Osteoblast (primary cell): ENCODE measurements at places on chromosomes 2 and 18. TPM values are rescaled to one million over a fixed set of nuclear protein-coding genes. Genes with fewer than 3 reads are reported as not detected.

GRCh38 chr2:152437276-152438108 lies 102.5 kb downstream of the FMNL2 start:
- H3K27ac ChIP-seq = no peak overlapping the region
- H3K27me3 ChIP-seq = no peaks in the 10 kb centered on the region
- H3K36me3 ChIP-seq = no peaks in the 10 kb centered on the region
- peaks cover 4% of the 10 kb centered on the region for H3K4me1 ChIP-seq
- DNase-seq = no peak
- no peak overlapping the region for H3K4me3 ChIP-seq

DNA sequence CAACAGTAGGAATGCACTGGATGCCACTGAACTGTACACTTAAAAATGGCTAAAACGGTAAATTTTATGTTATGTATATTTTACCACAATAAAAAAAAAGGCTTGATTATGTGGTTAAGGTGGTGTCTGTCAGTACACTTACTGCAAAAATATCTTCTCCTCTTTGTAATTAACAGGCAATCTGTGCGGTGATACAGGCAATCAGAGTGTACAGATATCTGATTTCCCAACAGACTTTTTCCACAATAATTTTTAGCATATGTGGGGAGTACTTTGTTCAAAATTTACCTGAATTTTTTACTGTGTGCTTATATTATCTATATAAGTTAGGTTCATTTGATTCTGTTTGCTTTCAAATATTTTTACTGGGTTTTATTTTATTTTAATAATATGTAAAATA lies 175.0 kb upstream of the PGAP1 start:
- no peak overlapping the region for H3K4me3 ChIP-seq
- H3K27ac ChIP-seq = no peak overlapping the region
- DNase-seq = no peak
- no peaks in the 10 kb centered on the region for H3K36me3 ChIP-seq

- no peaks in the 10 kb centered on the region for H3K27me3 ChIP-seq
- no peak for DNase-seq
- H3K4me1 ChIP-seq = peaks cover 16% of the 10 kb centered on the region
- no peak overlapping the region for H3K4me3 ChIP-seq
- H3K36me3 ChIP-seq = no peaks in the 10 kb centered on the region
Observed at GRCh38 chr2:186459009-186459408, 27.1 kb upstream of the ZC3H15 start.

DNA sequence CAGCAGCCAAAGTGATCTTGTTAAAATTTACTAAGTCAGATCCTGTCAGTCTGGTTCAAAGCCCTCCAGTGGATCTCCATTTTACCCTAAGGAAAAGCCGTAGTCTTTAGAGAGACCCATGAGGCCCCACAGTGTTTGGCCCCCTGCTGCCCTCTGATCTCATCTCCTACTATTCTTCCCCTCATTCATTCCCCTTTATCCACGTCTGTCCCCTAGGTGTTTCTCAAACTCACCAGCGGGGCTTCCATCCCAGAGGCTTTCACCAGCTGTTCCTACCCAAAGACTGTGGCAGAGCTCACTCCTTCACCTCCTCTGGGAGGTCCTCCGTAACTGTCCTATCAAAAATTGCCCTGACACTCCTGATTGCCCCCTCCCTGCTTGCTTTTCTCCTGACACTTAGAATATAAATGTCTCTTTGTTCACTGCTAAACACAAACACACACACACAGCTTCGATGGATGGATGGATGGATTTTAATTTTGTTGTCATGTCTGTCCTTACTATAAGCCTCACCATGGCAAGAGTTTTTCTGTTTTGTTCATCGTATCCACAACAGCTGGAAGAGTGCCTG lies 26.1 kb downstream of the LIMS1 start:
- H3K4me3 ChIP-seq = no peak overlapping the region
- no peak overlapping the region for H3K27ac ChIP-seq
- H3K4me1 ChIP-seq = peaks cover 3% of the 10 kb centered on the region

DNA sequence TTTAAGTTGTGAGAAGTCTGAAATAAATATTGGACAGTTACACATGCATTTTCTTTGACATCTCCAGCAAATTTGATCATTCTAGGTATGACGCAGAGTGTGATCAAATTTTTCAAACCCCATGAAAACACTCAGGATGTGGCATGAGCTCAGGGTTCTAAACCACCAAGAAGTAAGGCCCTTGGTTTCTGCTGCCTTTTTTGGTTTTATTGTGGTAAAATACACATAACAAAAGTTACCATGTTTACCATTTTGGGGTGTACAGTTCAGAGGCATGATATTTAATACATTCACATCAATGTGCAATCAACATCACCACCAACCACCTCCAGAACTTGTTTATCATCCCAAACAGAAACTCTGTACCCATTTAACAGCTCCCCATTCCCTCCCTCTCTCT lies 64.3 kb upstream of the TTN start:
- no peaks in the 10 kb centered on the region for H3K36me3 ChIP-seq
- no peak for DNase-seq
- H3K27ac ChIP-seq = no peak overlapping the region
- no peak overlapping the region for H3K4me3 ChIP-seq
- no peaks in the 10 kb centered on the region for H3K27me3 ChIP-seq

- H3K4me1 ChIP-seq = peaks cover 3% of the 10 kb centered on the region
- H3K27ac ChIP-seq = no peak overlapping the region
- no peak overlapping the region for H3K4me3 ChIP-seq
- no peak for DNase-seq
- peaks cover 14% of the 10 kb centered on the region for H3K27me3 ChIP-seq
Observed at GRCh38 chr2:26335231-26335630, 10.7 kb upstream of the SELENOI start.

DNA sequence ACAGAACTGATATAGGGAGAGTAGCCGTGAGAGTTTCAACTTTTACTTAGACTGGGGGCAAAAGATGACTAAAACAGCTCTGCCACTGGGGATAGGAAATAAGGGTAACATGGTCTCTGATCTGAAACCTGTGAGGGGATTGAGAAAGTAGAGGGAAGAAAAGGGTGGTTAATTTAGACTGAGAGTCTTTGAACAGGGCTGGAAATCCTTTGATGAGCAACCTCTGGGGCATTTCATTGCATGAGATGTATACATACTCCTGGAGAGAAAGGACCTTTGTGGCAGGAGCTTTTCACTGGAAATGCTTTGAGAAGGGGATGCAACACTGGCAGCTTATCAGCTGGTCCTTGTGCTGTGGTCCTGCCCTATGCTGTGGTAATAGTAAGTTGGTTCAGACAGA lies 9.4 kb downstream of the GALNT1 start:
- H3K27ac ChIP-seq = no peak overlapping the region
- no peak for DNase-seq
- H3K4me3 ChIP-seq = no peak overlapping the region
- peaks cover 7% of the 10 kb centered on the region for H3K4me1 ChIP-seq

DNA sequence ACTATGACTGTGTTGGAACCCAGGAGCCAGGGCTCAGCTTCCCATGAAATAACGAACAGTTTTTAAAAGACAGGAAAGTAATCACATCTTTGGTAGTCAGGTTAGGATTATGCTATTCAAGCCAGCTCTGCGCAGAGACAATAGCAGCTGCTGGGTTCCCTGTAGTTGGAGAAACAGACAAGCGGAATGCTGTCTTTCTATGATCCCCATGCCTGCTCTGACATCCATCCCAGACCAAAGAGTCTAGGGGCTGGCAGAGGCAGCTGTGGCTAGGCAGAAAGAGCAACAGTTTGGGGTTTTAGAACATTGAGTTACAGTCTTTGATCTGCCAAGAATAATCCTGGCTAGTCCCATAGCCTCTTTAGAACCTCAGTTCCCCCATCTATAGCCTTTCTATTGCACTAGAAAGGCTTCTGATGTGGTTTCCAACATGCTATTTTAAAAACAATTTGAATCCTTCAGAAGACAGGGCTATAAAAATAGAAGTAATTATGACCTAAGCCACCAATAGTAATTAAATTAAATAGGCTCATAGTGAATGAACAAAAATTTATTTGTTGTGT lies 146.8 kb downstream of the MTX2 start:
- H3K36me3 ChIP-seq = no peaks in the 10 kb centered on the region
- no peak overlapping the region for H3K4me3 ChIP-seq
- no peak for DNase-seq
- peaks cover 18% of the 10 kb centered on the region for H3K4me1 ChIP-seq
- H3K27me3 ChIP-seq = no peaks in the 10 kb centered on the region

Gene NOSTRIN
- total RNA-seq = 0.59 and 1.4 TPM in 2 replicates

Gene CHST10
- total RNA-seq = 7.2 and 11.8 TPM in 2 replicates

Gene DPYSL5
- not detected in 2 replicates for total RNA-seq

Gene CIB4
- total RNA-seq = not detected in 2 replicates

Gene PROM2
- 0.29 and 0.36 TPM in 2 replicates for total RNA-seq

Gene APCDD1
- total RNA-seq = 1.8 and 3.3 TPM in 2 replicates
